ENCODE measurements at places on chromosomes 6 and 20. TPM values are rescaled to one million over a fixed set of nuclear protein-coding genes. Genes with fewer than 3 reads are reported as not detected.

The MMP24 gene
- 0.76 TPM for total RNA-seq

The TSHZ2 gene
- total RNA-seq, result 0.98 TPM

The GATA5 gene
- not detected for total RNA-seq

The FAM83B gene
- total RNA-seq, result not detected

The ULBP3 gene
- total RNA-seq, result 20.1 TPM

The SIGLEC1 gene
- total RNA-seq, result not detected

The SIRPD gene
- not detected for total RNA-seq

The CST7 gene
- not detected for total RNA-seq

The PPP1R14C gene
- not detected for total RNA-seq

The DEFB132 gene
- total RNA-seq, result not detected

The ZC2HC1B gene
- total RNA-seq, result not detected

The TTLL9 gene
- under 0.01 TPM for total RNA-seq

Measured in vein endothelial cell (primary cell).